NCI-H510A treated with DMSO at 0.1 percent for 48 hours (cell line): ENCODE measurements at places on chromosomes 6 and 20.

DNA sequence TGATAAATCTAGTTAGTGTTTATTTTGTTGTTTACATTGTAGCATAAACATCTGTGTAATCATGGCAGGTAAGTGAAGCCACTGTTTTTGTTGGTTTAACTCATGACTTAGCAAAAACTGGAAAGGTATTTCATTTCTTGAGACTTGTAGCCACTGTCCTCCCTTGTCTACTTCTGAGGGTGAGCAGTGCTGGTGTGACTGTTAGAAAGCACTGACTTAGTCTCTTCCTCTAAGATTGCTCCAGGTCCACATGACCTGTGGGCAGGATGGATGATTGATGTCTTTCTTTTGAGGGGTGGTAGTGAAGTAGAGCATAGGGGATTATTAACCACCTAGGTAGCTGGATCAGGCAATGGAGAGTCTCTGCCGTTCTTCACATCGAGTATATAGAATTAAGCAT is 203.8 kb downstream of the ARID1B start:
- DNase-seq: no peak

GRCh38 chr20:53011640-53012039 is 39.5 kb downstream of the TSHZ2 start:
- DNase-seq: no peak

GRCh38 chr20:16821211-16822089 is 73.3 kb downstream of the OTOR start:
- DNase-seq: peak; percentile 24

GRCh38 chr20:45436732-45437485 is 21.0 kb downstream of the PIGT start:
- DNase-seq: peak; percentile 55

DNA sequence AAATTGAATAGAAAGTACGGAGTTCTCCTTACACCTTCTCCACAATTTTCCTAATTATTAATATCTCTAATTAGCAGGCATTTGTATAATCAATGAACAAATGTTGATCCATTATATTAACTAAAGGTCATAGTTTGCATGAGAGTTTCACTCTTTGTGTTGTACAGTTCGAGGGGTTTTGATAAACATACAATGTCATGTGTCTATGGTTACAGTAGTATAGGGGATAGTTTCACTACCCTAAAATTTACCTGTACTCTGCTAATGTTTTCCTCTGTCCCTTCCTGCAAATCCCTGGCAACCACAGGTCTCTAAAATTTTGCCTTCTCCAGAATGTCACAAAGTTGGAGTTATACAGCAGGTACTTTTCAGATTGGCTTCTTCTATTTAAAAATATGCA is 1199.8 kb upstream of the GJE1 start:
- DNase-seq: no peak

GRCh38 chr20:31857861-31858759 is 12.2 kb downstream of the DUSP15 start:
- no peak for DNase-seq

GRCh38 chr6:32047855-32048766 is 9.9 kb downstream of the CYP21A2 start:
- DNase-seq: peak; percentile 50

DNA sequence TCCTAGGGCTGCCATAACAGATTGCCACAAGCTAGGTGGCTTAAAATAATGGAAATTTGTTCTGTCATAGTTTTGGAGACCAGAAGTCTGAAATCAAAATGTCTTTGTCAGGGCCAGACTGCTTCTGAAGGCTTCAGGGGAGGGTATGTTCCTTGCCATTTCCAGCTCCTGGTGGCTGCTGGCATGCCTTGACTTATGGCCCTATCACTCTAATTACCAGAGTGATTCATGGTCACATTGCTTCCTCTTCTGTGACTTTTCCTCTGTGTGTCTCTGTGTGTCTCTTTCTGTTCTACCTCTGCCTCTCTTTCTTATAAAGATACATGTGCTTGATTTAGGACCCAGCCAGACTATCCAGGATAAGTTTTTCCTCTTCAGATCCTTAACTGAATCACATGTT is 635.2 kb upstream of the IMPG1 start:
- DNase-seq: no peak

DNA sequence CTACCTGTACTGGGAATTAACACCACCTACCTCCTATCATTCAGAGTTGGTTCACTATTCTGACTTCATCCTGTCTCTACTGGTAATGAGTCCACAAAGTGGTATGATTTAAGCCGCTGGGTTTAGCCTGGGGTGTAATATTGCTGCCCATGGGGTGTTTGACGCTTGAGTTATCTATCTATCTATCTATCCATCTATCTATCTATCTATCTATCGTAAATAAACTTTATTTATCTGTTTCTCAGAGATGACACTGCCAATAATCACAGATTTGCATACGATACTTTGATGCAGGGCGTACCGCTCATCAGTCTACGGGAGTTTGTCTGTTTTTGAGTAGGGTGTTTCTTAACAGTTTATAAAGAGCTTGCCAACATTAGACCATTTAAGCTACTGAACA is 73.6 kb upstream of the ZNF184 start:
- DNase-seq: no peak

- DNase-seq: no peak
Measured at GRCh38 chr6:63049216-63049615, 162.1 kb upstream of the FKBP1C start.

DNA sequence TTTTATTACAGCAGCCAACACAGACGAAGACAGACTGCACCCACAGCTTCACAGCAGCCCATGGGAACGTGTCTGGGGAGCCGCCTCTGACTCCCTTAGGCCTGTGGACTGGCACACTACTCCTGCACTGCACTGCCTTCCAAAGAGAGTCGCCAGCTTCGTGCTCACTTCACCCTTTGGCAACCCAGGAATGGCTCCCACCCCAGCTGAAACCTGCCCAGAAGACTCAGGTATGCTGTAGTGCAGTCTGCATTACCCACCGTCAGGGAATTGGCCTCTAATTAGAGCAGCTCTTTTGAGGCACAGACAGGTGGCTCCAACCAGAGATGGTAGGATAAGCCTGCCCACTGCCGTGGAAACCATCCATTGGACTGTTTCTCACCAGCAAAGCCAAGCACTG is 39.9 kb upstream of the FRMD1 start:
- no peak for DNase-seq

- no peak for DNase-seq
Measured at GRCh38 chr6:111922454-111923297, 49.4 kb upstream of the FYN start.

GRCh38 chr20:9400171-9401025 is 114.0 kb upstream of the LAMP5 start:
- no peak for DNase-seq

- peak; percentile 59 for DNase-seq
Measured at GRCh38 chr20:19074828-19075516, 137.5 kb upstream of the SLC24A3 start.

DNA sequence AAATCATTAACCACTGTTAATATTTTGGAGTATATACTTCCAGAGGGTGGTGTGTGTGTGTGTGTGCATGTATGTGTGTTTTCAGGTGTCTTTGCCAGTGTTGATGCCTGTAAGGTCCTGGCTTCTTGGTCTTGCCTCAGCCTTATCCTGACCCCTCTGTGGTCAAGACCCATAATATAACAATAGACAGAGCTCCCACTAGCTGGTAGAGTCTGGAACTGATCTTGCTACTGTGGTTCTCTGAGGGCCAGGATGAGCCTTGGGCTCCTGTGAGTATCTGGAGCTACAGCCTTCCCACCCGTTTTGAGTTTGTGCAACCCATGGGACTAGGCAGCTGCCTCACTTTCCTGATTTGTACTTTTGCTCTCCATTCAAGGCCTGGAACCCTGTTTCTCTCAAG is 191.0 kb downstream of the IBTK start:
- DNase-seq: no peak

GRCh38 chr6:148342350-148343046 is at the start of gene SASH1:
Gene SASH1, plus strand, starts transcription at chr6:148342838. Its CDS starts 230 bp downstream, at chr6:148343068.
- peak; percentile 35 for DNase-seq

DNA sequence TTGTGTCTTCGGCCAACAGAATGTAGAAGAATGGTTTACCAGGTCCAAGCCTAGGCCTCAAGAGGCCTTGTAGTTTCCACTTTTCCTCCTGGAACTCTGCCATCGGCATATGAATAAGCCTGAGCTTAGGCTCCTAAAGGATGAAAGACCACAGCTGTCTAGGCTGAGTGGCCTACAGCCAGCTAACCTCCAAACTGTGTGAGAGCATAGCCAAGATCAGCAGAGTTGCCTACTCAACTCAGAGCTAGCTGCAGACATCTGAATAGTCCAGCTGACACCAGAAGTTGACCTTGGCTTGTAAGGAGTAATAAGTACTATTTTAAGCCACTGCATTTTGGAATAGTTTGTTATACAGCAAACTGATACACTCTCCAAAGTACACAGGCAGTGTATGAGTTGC is 52.6 kb upstream of the SMIM29 start:
- DNase-seq: no peak

GRCh38 chr6:167401525-167402194 is 76.8 kb downstream of the TTLL2 start:
- peak; percentile 43 for DNase-seq

DNA sequence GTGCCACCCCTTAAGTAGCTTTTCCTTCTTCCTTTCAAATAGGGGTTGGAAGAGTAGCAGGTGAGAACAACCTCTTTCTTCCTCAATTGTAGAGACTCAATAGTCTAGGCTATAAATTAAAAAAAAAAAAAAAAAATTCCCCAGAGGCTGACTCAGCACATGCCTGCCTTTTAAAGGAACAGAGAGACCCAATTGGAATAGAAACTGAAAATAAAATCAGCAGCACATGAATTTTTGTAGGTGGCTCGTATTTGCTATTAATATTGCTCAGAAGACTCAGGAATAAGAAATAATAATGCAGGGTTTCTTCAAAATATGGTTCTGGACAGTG is 19.3 kb downstream of the TOP1 start:
- no peak for DNase-seq

DNA sequence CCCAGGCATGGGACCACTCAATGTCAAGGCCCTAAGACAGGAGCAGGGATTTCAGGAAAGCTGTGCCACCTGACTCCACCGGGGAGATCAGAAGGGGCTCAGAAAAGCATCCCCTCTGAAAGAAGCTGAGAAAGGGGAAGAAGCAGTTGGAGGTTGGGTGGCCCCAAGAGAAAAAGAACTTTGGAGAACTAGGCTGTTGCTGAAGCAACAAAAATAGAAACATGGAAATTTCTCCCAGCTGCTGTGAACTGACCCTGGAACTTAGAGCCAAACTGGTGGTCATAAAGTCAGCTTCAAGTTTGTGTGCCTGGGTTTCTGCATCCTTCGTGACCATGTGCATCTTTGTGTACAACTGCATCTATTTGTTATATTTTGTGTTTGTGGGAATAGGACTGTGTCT is 534.5 kb downstream of the MAFB start:
- DNase-seq: no peak

DNA sequence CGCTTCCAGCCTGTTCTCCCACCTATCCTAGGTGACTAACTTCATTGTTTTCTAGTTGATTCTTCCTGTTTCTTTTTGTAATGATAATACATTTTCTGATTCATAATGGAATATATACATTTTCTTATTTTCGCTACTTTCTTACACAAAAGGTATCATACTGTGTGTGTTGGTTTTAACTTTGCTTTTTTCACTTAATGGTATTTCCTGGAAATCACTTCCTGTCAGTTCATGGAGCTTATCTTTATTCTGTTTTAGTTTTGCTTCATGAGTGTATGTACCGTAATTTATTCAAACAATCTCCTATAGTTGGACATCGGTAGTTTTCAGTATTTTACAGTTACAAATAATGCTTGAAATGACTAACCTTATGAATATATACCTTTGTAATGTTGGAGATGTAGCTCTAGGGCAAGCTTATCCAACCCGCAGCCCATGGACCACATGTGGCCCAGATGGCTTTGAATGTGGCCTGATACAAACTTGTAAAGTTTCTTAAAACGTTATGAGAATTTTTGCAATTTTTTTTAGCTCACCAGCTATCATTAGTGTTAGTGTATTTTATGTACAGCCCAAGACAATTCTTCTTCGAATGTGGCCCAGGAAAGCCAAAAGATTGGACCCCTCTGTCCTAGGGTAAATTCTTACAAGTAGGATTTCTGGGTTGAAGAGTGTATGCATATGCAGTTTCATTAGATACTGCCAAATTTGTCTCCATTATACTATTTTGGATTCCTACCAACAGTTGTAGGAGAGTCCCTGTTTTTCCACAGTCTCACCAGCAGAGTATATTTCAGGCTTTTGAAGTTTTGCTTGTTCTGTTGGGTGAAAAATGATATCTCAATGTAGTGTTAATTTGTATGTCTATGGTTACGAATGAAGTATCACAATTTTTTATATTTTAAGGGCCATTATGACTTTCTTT is 16.7 kb downstream of the TRMT11 start:
- DNase-seq: no peak

GRCh38 chr20:45461225-45461624 is 8.3 kb upstream of the WFDC2 start:
- DNase-seq: no peak

GRCh38 chr6:18503593-18504231 is 116.6 kb downstream of the RNF144B start:
- peak; percentile 70 for DNase-seq

- DNase-seq: no peak
Measured at GRCh38 chr6:126017668-126018067, 31.3 kb downstream of the TRMT11 start.

DNA sequence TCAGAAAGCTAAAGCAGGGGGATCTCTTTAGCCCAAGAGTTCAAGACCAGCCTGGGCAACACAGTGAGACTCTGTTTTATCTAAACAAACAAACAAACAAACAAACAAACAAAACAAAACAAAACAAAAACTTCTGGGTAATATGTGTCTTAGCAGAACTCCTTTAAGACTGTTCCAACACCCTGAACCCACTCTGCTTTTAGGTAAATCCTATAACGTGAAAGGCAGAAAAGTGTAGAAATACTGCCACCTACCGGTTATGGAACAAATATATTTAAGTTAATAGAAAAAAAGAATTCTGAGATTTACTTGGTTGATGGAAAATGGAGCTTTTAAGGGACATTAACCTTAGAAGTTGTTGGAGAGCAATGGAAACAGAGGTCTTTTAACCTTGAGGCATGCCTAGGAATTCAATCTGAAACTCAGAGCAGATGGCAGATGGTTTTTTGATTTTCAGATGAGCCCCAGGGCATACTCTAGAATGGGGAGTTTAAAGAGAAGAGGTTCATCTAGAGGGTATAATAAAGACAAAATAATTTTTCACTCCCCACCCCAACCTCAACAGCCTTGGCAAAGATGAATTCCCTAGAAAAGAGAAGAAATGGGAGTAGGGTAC is 38.5 kb downstream of the SOD2 start:
- DNase-seq: peak; percentile 39

DNA sequence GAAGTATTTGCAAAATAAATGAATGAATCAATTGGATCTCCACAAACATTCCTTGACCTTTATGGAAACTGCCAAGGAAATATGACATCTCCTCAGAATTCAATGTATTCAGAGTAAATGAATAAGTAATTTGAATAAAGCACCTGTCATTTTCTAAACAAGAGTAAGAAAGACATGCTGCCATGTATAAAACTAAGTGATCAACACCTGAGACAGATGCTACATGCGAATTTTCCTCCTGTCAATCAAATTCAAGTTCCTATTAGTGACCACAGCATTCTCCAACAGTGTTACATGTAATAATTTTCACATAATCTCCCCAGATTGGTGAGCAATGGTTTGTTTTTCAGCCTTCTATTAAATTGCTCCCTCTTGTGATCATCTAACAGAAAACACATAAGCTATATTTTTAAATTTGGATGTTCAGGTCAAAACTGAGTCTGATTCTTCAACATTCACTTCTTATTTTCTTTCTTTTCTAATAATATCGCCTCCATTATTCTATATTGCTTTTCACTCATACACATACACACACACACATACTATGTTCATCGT is 163.2 kb upstream of the RNF217 start:
- no peak for DNase-seq

- DNase-seq: peak; percentile 53
Measured at GRCh38 chr20:47304287-47304686, 52.2 kb downstream of the ZMYND8 start.
